CD4-positive, alpha-beta memory T cell (primary cell): ENCODE measurements at places on chromosomes 11 and 22. TPM values are rescaled to one million over a fixed set of nuclear protein-coding genes. Genes with fewer than 3 reads are reported as not detected.
A peak's percentile ranks its signal among the peaks of the same experiment; 100 is the strongest.

DNA sequence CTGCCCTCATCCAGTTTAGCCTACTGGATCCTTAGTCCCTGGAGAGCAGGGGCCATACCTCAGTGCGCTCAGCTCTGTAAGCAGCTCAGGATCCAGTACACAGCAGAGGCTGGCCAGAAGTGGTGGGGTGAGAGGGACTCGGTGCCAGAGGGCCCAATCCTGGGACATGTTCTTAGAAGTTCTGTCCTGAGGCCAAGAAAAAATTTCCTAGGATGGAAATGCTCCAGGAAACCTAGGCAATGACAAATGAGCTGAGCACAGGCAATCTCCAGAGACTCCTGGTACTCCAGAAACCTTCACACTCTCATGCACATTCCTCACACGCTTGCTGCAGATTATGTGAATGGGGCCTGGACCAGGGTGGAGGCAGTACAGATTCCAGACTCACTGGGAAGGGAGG lies 89.6 kb downstream of the SERGEF start:
- no peak overlapping the region for H3K4me3 ChIP-seq
- H3K27me3 ChIP-seq: no peaks in the 10 kb centered on the region
- H3K4me1 ChIP-seq: no peaks in the 10 kb centered on the region
- H3K36me3 ChIP-seq: peaks cover 16% of the 10 kb centered on the region
- DNase-seq: no peak
- no peak overlapping the region for H3K27ac ChIP-seq

DNA sequence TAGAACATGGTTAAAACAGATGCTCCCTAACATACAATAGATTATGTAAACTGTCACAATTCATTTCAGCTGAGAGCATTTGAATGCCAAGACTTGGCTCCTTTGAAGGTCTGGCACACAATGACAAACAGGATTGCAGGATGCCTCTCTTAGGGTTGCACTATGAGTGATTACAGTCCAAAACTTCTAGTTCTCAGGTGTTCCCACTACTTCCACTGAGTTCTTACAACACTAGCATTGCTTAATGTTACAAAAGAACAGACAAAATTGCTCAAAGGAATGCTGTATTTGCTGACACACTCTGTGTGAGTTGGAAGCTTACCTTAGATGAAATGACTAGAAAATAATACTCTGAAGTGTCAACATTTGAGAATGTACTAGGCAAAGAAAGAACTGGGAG lies 2413.8 kb upstream of the RAG2 start:
- no peak overlapping the region for H3K27ac ChIP-seq
- DNase-seq: no peak
- H3K36me3 ChIP-seq: no peaks in the 10 kb centered on the region
- no peaks in the 10 kb centered on the region for H3K4me1 ChIP-seq

DNA sequence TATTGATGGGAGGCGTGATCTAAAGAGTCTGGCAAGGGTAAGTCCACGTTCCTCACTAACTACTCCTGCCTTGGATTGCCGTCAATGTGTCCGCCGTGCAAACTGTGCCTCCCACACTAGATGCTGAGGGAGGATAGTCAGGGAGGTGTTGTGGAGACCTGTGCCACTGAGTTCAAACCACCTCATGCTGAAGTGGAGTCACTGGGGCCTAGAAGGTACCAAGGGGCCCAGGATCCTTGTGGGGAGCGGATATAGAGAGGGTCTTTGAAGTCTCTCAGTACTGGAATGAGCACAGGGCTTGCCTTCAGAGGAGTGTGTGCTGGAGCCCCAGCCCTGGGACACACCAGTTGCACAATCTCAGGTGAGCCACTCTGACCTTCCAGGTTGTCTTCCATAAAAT lies 27.1 kb upstream of the TMPRSS4 start:
- no peaks in the 10 kb centered on the region for H3K36me3 ChIP-seq
- DNase-seq: no peak
- H3K4me1 ChIP-seq: peaks cover 88% of the 10 kb centered on the region

- H3K27me3 ChIP-seq: no peaks in the 10 kb centered on the region
- no peaks in the 10 kb centered on the region for H3K36me3 ChIP-seq
- DNase-seq: no peak
- H3K27ac ChIP-seq: no peak overlapping the region
Measured at GRCh38 chr11:80024119-80024518, 583.3 kb upstream of the TENM4 start.

DNA sequence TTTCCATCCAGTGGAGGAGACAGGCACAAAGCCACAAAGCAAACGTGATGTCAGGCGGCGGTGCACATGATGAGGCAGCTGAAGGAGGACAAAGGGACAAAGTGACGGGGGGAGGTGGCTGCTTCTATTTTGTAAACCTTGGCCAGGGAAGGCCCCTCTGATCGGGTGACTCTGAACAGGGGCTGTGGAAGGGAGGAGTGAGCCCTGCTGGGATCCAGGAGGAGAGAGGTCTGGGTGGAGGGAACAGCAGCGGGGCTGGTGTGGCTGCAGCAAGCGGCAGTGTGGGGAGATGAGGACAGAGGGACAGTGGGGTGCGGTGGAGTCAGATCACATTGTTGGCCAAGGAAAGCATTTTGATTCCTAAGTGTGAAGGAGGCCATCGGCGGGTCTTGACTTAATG lies 36.7 kb downstream of the SHISAL1 start:
- DNase-seq: no peak
- no peak overlapping the region for H3K4me3 ChIP-seq
- no peaks in the 10 kb centered on the region for H3K36me3 ChIP-seq

DNA sequence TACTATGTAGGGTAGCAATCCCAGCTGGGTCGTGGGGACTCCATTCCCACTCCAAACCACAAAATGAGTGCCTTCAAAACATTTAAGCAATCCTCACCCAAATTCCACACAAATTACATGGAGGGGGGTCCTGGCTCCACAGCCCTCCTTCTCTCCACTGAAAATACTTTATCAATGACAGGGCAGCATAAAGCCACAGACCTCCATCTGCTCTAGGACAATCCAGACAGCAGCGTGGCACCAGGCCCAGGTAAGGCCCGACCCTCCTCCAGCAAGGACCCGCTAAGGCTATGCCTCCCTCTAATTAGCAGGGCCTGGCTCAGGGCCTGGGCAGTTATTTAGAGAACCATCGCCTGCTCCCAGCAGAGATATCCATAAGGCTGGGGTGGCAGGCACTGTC lies at the start of gene PANX3:
Gene PANX3, plus strand, starts transcription at position 365 of the 400 bp plus-strand sequence. CDS start 129 bp downstream, outside the sequence.
- no peaks in the 10 kb centered on the region for H3K4me1 ChIP-seq
- H3K4me3 ChIP-seq: no peak within 1 kb of the TSS
- H3K36me3 ChIP-seq: no peaks in the 10 kb centered on the region
- no peaks in the 10 kb centered on the region for H3K27me3 ChIP-seq

GRCh38 chr22:44012162-44012561 lies 11.9 kb upstream of the PARVB start:
- no peak overlapping the region for H3K4me3 ChIP-seq
- no peaks in the 10 kb centered on the region for H3K36me3 ChIP-seq
- no peaks in the 10 kb centered on the region for H3K27me3 ChIP-seq

DNA sequence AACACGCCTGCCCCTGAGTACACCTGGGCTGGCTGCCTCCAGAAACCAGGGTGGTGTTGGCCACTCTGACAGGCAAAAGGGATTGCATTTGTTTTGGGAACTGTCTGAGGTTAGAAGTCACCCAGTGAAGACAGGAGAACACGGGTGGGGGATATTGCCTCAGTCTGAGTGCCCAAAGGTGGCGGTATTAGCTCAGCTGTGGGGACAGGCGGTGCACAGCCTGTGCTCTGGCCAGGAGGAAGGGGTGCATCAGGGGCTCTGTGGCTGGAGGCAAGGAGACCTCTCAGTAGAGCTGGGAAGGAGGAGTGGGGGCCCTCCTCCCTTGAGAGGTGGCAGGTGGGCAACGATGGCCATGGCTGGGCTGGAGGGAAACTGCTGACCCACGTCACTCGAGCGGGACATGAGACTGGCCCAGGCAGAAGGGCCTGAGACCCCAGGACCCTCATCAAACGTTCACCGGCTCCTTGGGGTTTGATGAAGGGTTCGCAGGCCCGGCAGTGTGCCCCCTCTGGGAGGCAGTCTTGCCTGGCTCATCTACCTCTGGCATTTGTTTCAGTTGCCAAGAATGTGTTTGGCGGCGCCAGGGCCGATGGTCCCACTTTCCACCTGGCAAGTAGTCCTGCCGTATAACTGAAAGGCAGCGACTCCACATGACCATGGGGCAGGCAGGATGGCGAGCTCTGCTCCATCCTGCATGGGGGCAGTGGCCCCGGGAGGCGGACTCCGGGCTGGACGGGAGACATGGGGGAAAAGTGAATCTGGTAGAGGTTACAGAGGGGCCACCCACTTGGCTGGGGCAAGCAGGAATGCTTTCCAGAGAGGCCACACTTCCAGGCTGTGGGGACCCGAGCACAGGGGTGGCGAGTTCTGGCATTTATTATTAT lies 52.8 kb upstream of the SMIM38 start:
- no peak for DNase-seq
- no peaks in the 10 kb centered on the region for H3K4me1 ChIP-seq
- no peak overlapping the region for H3K4me3 ChIP-seq

GRCh38 chr11:10931761-10932670 lies 74.2 kb upstream of the ZBED5 start:
- H3K36me3 ChIP-seq: no peaks in the 10 kb centered on the region
- H3K27me3 ChIP-seq: peaks cover 23% of the 10 kb centered on the region
- H3K4me3 ChIP-seq: no peak overlapping the region
- no peak overlapping the region for H3K27ac ChIP-seq
- H3K4me1 ChIP-seq: peaks cover 20% of the 10 kb centered on the region
- DNase-seq: no peak

- peak; percentile 40 for DNase-seq
- H3K36me3 ChIP-seq: no peaks in the 10 kb centered on the region
- H3K4me1 ChIP-seq: no peaks in the 10 kb centered on the region
- H3K4me3 ChIP-seq: peak within 1 kb of the TSS; percentile 67
Measured at GRCh38 chr11:63614136-63614671, at the start of gene PLAAT3. Gene PLAAT3 (minus strand): TSS chr11:63614433. CDS start chr11:63614014, 419 bp downstream.

DNA sequence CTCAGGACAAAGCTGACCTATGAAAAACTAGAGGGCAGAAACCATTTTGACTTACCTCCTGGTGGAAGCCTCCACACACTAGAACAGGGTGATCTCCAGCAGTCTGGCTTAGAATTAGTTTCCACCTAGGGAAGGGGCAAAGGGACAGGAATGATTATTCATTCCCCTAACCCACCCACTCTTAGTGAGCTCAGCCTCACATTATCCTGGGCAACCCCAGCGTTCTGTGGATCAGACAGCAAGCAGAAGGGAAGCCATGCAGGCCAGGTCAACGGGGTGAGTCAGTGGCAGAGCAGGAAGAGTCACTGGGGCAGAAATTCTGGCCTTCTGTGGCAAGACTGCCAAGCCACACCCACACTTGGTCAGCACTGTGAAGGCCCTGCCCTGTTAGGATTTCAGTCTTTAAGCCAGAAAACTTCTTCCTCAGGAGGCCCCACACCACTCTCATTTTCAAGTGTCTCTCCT lies 10.5 kb downstream of the NUMA1 start:
- H3K27me3 ChIP-seq: no peaks in the 10 kb centered on the region
- H3K4me3 ChIP-seq: no peak overlapping the region
- no peaks in the 10 kb centered on the region for H3K36me3 ChIP-seq

DNA sequence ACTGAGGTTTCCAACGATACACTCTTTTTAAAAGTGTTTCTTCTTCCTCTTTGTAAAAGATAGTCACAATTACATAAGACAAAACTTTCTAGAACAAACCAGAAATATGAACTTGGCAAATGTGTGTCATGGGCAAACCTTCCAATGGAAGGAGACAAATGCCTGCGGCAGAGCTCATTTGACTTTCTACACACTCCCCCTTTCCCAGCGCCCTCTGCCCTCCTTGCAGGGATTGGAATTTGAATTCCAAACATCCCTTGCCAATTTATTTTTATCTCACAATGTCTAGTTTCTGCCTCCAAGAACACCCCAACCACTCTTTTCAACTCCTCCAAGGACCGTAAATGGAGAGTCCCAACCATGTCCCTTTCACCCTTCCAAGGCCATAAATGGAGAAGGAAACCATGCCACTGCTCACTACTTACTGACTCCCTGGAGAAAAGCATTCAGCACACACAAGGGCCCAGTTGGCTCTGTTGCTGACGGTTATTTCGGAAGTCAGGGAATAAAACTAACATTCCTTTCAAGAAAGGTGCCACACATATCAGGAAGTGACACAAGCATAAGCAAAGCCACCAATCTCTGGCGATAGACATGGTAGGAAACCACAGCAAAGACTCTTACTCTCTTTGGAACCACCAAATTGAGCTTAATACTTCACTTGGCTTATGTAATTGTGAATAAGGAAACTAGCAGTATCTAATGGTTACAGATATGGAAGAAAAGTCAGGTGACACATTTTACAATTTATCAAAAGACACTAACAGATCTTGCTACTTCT lies 15.0 kb upstream of the ESAM start:
- H3K27me3 ChIP-seq: no peaks in the 10 kb centered on the region
- no peak for DNase-seq
- H3K27ac ChIP-seq: no peak overlapping the region
- H3K36me3 ChIP-seq: no peaks in the 10 kb centered on the region
- H3K4me1 ChIP-seq: peaks cover 10% of the 10 kb centered on the region

The SCUBE2 gene
- polyA plus RNA-seq: not detected

The MAJIN gene
- not detected for polyA plus RNA-seq

The UCP3 gene
- 0.54 TPM for polyA plus RNA-seq

The SYNGR1 gene
- 0.62 TPM for polyA plus RNA-seq

The TRIM34 gene
- polyA plus RNA-seq: 9.6 TPM

The SART1 gene
- polyA plus RNA-seq: 50.5 TPM

The BTBD18 gene
- 0.34 TPM for polyA plus RNA-seq
